ENCODE measurements at places on chromosomes 11 and 22. TPM values are rescaled to one million over a fixed set of nuclear protein-coding genes. Genes with fewer than 3 reads are reported as not detected.

- no peak overlapping the region for H3K4me3 ChIP-seq
- no peaks in the 10 kb centered on the region for H3K4me1 ChIP-seq
- no peak for DNase-seq
- no peak overlapping the region for H3K27ac ChIP-seq
- no peaks in the 10 kb centered on the region for H3K27me3 ChIP-seq
Observed at GRCh38 chr22:36548606-36549005, 19.6 kb upstream of the EIF3D start.

- DNase-seq, result no peak
- no peak overlapping the region for H3K4me3 ChIP-seq
- no peaks in the 10 kb centered on the region for H3K36me3 ChIP-seq
- H3K4me1 ChIP-seq, result peaks cover 73% of the 10 kb centered on the region
- no peak overlapping the region for H3K27ac ChIP-seq
Observed at GRCh38 chr11:119372260-119373058, 9.0 kb downstream of the USP2 start.

- DNase-seq, result no peak
- H3K4me1 ChIP-seq, result peaks cover 17% of the 10 kb centered on the region
- H3K27me3 ChIP-seq, result no peaks in the 10 kb centered on the region
- no peaks in the 10 kb centered on the region for H3K36me3 ChIP-seq
Observed at GRCh38 chr11:108223348-108224149, 682 bp downstream of the ATM start.

The MRGPRX2 gene
- not detected for total RNA-seq
